HFF-Myc (cell line): ENCODE measurements at places on chromosomes 16 and 17.

GRCh38 chr17:69417545-69418483 lies 3.3 kb downstream of the MAP2K6 start:
- DNase-seq: no peak

DNA sequence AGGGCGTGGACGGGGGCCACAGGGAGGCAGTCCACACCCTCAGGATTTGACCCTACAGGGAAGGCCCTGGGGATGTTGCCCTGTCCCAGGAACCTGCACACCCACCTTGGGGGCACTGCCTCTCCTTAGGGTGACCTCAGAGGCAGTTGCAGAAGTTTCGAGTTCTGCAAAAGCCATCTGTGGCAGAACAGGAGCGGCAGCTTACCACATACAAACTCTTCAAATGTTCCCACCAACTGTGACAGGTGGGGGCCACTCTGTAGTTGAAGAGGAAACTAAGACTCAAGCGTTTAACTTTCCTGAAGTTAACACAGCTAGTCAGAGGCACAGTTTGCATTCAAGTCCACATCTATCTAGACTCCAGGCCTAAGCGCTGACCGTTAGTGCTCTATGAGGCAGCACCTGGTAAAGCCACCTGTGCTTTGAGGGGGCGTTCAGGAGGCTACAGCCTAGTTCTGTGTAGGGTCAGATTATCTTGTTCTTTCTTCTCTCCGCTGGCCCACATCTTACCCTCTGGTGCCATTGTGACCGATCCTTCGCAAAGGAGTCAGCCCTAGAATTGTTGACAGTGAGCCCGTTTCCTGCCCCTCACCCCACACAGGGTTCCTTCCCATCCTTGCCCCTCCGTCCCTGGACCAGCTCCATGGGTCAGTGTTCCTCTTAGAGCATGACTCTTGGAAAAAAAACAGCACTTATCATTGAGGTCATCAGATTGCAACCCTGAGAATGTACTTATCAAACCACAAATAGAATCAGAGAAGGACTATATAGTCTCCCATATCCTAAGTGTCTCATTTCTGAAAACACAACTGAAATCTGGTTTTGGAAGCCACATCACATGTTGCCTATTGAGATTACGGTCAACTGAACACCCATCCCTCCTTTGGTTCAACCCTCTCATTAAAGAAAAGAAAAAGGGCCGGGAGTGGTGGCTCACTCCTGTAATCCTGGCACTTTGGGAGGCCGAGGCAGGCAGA lies 45.4 kb downstream of the CDH1 start:
- no peak for DNase-seq

DNA sequence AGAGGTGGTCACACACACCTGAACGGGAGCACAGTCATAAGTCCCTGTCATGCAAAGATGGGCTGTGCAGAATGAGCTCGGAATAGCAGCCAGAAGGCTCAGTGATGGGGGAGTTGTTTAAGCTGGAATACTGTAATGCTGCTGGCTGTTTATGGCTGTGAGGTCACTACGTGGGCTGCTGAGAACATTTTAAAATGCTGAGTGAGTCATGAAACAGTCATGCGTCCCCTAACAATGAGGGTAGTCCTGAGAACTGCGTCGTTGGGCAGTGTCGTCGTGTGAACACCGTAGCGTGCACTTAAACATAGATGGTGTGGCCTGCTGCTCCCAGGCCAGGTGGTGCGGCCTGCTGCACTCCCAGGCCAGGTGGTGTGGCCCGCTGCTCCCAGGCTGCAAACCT lies 39.7 kb downstream of the TBCD start:
- DNase-seq: peak; percentile 66

DNA sequence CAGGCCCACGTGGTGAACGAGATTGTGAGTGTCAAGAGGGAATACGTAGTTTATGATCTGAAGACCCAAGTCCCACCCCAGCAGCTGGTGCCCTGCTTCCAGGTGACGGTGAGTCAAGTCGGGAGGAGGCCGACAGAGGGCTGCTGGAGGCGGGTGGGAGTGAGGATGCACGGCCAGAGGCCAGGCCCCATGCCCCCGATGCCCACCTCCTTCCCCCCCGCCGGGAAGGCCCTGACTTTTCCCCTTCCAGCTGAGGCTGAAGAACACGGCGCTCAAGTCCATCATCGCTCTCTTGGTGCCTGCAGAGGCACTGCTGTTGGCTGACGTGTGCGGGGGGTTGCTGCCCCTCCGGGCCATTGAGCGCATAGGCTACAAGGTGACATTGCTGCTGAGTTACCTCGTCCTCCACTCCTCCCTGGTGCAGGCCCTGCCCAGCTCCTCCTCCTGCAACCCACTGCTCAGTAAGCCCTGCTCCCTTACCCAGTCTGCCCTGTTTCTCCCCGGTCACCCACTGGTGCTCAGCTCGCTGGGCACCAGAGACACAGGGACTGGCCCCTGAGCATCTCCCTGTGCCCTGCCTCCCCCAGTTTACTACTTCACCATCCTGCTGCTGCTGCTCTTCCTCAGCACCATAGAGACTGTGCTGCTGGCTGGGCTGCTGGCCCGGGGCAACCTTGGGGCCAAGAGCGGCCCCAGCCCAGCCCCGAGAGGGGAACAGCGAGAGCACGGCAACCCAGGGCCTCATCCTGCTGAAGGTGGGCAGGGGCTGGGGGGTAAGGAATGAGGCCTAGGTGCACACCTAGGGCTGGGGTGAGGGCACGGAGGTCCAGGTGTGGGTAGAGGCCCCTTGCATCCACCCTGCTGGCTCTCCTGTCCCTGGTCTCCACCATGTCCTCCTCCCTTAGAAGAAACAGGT lies 2.6 kb downstream of the ZACN start:
- DNase-seq: no peak

- DNase-seq: no peak
These were observed 16.8 kb downstream of the CHP2 start for GRCh38 chr16:23771642-23772041.

DNA sequence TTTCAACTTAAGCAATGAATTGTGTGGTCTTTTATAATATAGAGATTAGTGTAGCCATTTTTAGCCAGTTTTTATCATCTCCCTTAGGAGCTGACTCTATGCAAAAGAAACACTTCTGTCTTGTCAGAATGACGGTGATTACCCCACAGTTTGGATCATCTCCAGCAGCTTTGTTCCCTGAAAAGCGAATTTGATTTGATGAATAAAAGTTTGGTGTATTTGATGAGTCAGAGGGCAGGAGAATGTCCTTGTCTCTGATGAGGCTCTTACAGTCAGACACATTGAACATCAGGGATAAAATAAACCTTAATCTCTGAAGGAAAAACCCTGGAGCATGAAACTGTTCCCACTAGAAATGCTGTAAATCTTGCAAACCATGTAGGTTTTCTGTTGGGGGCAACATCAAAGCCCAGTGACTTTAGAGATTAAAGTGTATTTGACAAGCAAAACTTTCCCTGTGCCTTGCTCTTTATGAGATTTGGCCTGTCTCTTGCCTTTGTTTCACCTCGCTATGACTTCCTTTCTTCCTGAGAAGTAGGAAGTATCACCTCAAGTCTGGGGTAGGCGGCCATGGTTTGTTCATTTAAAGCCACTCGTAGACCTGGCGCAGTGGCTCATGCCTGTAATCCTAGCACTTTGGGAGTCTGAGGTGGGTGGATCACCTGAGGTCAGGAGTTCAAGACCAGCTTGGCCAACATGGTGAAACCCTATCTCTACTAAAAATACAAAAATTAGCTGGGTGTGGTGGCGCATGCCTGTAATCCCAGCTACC lies 209.3 kb downstream of the FTO start:
- DNase-seq: peak; percentile 16

DNA sequence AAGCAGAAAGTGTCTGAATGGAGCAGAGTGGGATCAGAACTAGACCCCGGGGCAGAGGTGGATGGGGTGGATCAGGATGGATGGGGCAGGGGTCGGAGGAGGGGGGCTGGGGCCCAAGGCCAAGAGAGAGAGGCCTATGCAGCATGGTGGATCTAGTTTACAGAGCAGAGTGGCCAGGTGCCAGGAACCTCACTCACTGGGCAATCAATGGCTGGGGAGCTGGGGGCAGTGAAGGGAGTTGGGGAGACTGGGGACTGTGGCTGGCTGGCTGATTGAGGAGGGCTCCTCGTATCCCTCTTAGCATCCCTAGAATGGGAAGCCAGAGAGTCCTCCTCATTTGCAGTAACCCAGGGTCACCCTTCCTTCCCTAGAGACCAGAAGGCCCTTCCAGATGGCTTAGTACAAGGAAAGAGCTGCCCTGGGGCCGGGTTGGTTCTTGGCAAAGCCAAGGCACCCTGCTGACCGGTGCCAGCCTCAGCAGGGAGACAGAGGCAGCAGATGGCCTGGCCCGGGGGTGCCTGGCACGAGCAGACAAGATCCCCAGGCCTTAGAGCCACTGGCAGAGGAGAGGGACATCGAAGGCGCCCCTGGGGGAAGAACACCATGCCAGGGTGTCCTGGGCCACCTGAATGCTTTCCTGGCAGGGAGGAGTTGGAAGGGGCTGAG lies 36.8 kb downstream of the SRCIN1 start:
- no peak for DNase-seq

DNA sequence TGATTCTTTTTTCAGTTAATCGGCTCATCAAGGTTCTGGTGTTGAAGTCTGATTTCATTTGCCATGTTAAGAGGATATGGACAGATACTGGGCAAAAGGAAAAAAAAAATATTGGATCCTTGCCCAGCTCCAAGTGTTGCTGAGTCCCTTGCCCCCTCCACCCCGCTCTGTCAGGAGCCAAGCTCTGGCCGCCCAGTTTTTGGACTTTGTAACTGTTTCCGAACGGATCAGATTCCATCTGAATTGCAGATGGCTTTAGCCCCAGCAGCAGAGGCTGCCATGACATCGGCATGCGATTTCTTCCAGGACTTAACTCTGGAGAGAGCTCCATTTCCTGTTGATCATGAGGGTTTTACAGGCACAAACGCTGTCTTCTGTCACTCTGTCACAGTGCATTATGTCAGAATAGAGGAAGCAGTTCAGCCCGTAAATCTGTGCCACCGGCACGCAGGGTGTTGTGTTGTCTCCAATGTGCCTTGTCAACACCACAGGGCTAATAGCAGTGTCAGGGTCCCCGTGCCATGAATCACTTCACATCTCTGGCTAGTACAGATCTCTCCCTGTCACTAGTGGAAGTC lies 615.6 kb downstream of the MAF start:
- no peak for DNase-seq
